Testis (tissue), 5 donors: ENCODE measurements at places on chromosomes 13 and 19. TPM values are rescaled to one million over a fixed set of nuclear protein-coding genes. Genes with fewer than 3 reads are reported as not detected.

GRCh38 chr19:13215572-13216380 lies 65.6 kb downstream of the IER2 start:
- no peak for DNase-seq

DNA sequence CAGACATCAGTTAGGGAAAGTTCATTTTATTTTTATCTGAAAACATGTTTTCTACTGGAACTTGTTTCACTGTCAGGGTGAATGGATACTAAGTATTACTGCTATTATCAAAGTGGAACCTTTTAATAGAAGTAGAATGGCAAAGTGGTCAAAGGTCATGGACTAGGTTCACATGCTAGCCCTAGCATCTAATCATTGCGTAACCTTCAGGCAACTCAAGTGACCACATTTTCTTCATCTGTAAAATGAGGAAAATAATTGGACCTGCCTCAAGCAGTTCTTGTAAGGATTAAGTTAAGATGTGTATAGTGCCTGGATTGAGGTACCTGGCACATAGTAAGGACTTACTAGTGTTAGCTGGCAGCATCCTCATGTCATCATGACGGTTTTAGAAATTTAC lies 5.0 kb downstream of the ZFP28 start:
- DNase-seq, result no peak

GRCh38 chr19:12793290-12794195 lies 2.3 kb downstream of the JUNB start:
- DNase-seq, result peak; percentile 93

- DNase-seq, result no peak
Measured at GRCh38 chr19:40688309-40688708, 2.1 kb downstream of the NUMBL start.

GRCh38 chr13:97352815-97353214 lies 81.2 kb upstream of the RAP2A start:
- no peak for DNase-seq

DNA sequence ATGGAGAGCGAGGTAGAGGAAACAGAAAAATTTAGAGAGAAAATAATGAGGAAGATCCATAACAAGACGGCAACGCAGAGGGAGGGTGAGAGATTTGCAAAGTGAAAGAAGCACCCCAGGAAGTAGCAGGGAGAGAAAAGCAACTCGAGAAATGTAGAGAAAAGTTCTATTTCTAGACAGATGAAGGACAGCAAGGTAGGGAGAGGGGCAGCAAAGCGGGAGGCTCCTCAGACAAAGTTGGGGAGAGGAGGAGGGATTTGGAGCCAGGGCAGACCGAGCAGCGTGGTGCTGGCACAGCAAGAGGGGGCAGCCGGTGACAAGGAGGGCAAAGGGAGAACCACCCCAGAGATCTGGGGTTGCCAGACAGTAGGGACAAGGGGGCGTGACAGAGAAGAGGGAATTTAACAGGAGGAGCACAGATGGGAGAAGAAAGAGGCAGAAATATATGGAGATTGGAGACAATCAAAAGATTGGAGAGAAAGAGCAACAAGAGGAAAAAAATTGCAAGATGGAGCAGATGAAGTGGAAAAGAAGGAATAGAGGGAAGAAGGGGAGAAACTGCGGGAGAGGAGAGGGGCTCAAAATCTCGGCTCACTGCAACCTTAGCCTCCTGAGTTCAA lies 989 bp downstream of the ZNF766 start:
- no peak for DNase-seq

GRCh38 chr13:32838945-32839344 lies 177.3 kb upstream of the KL start:
- DNase-seq, result no peak

GRCh38 chr13:24212674-24213073 lies 52.2 kb downstream of the SPATA13 start:
- no peak for DNase-seq

DZIP1 gene
- 143 TPM for polyA plus RNA-seq

- no peak for DNase-seq
Measured at GRCh38 chr19:12695997-12696365, 450 bp downstream of the FBXW9 start.

GRCh38 chr13:86976521-86977324 lies 694.4 kb upstream of the SLITRK5 start:
- DNase-seq, result no peak

TICAM1 gene
- 4.8 TPM for polyA plus RNA-seq

GRCh38 chr13:65768545-65768944 lies 1461.6 kb downstream of the PCDH9 start:
- peak; percentile 30 for DNase-seq

GIPC3 gene
- polyA plus RNA-seq, result 1.5 TPM
